Activated CD4-positive, alpha-beta T cell treated with anti-CD3 and anti-CD28 coated beads, Interleukin-2, amount 50 U/mL, for 48 hours (primary cell): ENCODE measurements at places on chromosomes 2 and 18.

DNA sequence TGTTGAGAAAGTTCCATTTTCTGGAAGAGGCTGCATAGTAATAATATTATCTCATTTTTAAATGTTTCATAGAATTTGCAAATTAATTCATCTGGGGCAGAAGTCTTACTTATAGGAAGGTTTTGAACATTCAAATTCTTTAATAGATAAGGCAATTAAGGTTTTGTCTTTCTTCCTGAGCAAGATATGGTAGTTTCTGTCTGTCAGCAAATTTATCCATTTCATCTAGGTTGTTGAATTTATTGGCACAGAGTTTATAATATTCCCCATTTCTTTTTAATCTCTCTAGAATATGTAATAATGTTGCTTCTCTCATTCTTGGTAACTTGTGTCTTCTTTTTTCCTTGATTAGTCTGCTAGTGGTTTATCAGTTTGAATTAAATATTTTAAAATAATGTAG lies 90.2 kb upstream of the EPB41L5 start:
- DNase-seq, result no peak

DNA sequence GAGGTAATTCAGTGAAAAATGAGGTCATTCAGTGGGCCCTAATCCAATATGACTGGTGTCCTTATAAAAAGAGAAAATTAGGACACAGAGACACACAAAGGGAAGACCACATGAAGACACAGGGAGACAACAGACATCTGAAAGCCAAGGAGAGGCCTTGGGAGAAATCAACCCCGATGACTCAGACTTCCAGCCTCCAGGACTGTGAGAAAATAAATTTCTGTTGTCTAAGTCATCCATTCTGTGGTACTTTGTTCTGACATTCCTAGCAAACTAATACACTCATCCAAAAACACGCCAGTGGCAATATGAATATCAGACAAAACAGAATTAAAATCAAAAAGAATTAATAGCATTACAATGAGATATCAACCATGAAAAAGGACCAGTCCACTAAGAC lies 303.7 kb downstream of the SS18 start:
- no peak for DNase-seq

GRCh38 chr2:190355968-190356644 lies 12.7 kb downstream of the INPP1 start:
- DNase-seq, result no peak

- no peak for DNase-seq
Observed at GRCh38 chr2:23387221-23387550, 2.2 kb downstream of the KLHL29 start.
